ENCODE measurements at places on chromosomes 7 and 10.

DNA sequence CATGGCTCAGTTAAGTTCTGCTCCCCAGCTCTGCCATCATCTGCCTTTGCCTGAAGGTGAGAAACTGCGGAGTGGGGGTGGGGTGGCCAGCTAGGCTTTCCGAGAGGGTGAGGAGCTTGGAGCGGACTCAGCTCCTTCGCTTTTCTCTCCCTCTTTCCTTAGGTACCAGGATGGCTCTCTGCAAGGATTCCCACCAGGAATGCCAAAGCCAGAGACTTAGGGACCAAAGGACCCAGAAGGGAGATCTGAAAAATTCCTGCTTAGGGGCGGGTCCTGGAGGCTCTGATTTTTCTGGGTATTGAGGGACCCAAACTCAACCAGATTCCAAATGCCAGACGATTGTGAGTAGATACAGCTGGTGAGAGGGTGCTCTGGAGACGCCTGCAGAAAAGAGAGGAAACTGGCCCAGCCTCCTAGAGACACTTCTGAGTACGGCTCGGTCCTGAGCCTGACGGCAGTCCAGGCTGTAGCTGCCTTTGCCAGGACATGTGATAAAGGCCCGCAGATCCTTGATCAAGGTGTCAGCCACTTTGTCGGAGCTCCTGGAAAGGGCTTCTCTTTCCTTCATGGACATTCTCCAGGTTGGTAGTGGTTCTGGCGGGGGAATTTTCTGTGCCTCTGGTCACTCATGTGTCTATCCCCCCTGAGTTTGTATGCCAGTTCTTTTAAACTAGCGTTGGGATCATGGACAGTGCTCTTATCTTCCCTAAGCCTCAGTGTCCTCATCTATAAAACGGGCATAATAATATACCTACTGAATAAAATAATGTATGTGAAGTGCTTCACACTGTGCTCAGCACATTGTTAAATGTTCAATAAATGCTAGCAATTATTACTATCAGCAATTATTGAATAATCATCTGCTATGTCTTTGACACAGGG is 42.5 kb upstream of the BTRC start:
- no peak for ATAC-seq

DNA sequence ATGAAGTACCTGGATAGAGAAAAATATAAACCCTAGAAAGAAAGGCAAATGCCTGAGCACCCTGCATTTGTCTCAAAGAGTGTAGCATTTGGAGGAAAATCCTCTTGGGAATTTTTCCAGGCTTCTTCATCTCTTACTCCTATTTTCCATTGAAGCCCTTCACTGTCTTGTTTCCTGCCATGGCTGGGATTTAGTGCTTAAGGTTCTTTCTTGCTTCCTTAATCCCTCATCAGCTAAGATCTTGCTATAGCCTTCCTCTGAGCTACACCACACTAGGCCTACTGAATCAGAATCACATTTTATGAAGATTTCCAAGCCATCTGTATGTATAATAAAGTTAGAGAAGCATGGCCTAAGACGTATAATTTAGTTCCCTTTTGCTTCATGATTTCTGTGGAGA is 97.5 kb upstream of the PHYHIPL start:
- peak; percentile 46 for ATAC-seq

DNA sequence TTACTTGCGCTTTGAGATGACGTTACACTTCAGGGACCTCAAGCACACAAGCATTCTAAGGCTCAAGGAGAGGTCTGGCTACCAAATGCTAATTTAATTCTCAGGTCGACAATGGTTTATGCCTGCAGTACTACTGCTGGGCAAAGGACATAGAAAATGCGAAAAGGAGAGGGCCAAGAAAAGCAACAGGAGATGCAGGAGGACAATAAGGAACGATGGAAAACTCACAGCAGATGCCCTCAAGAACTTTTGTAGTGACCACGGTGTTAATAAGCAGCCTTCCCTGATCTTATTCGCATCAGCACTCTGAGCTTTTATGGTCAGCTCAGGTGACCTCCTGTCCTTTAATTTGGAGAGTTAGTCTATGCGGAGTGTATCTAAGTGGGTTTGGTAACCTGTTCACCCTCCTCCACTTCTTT is 146.3 kb downstream of the GPR85 start:
- ATAC-seq, result peak; percentile 48

GRCh38 chr10:108556186-108556585 is 1367.1 kb downstream of the XPNPEP1 start:
- ATAC-seq, result no peak

DNA sequence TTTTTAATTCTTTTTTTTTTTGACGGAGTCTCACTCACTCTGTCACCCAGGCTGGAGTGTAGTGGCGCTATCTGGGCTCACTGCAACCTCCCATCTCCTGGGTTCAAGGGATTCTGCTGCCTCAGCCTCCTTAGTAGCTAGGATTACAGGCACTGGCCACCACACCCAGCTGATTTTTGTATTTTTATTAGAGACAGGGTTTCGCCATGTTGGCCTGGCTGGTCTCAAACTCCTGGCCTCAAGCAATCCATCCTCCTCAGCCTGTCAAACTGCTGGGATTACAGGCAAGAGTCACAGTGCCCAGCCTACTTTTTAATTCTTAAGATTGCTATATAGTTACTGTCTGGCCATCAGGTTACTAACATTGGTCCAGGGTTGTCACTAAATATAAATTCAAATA is 59.6 kb downstream of the ZNF277 start:
- ATAC-seq, result no peak

- ATAC-seq, result no peak
Measured at GRCh38 chr7:2982401-2982800, 61.3 kb downstream of the CARD11 start.

DNA sequence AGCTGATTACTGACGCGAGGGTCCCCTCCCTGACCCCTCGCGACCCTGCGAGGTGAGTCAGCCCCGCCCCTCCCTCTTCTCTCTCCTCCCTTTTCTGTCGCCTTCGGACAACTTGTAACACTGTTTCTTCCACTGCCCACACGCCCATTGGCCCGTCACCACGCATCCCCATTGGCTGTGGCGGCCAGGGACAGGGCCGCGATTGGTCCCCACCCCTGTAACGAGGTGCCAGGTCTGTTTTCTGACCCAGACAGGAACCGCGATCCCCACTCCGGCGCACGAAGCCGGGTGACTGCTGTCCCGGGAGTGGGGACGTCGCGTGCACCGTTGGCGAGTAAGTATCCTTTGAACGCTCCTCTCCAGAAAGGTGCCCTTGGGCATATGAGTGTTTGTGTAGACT is at the start of gene STRA8:
Gene STRA8, plus strand, starts transcription at position 269 of the 400 bp plus-strand sequence. CDS start 6,687 bp downstream, outside the sequence.
- no peak for ATAC-seq

- no peak for ATAC-seq
Measured at GRCh38 chr10:119461380-119461779, 81.1 kb downstream of the RGS10 start.

DNA sequence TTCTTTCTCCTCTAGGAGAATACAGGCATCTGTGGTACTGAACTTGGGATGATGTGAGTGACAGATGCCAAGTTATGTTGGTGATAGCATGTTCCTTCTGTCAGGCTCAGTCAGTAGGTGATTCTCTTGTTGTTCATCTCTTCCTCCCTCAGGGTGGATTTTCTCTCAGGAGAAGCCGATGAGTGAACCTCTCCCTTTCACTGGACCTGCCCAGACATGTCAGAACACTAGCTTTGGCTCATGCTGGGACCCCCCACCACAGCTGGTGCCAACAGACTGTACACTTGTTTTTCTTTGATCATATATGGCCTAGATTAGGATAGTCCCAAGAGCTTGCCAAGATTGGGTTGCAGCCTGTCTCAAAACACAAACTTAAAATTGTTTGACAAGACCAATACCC is 129.4 kb downstream of the BMPER start:
- no peak for ATAC-seq

DNA sequence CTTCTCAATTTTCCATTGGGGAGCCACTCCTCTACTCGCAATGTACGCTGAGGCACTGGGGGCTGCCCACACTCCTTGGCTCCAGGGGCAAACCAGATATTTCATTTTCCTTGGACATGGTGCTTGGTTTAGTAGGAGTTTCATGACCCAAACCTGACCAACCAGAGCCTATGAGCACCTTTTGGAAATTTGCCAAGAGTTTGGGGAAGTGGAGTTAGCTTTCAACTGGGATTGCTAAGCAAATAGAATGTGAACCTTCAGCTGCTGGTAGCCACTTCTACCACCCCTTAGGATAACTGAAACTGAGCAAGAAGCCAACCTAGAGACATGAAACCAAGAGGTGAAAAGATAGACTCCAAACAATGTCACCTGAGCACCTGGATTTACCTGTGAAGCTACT is 74.9 kb upstream of the COL13A1 start:
- no peak for ATAC-seq

GRCh38 chr10:118625504-118625903 is 30.1 kb upstream of the PRLHR start:
- no peak for ATAC-seq
